ENCODE measurements at places on chromosomes 12 and 14. TPM values are rescaled to one million over a fixed set of nuclear protein-coding genes. Genes with fewer than 3 reads are reported as not detected.

- no peak for DNase-seq
These were observed 1.5 kb downstream of the CIPC start for GRCh38 chr14:77099425-77100167.

DNA sequence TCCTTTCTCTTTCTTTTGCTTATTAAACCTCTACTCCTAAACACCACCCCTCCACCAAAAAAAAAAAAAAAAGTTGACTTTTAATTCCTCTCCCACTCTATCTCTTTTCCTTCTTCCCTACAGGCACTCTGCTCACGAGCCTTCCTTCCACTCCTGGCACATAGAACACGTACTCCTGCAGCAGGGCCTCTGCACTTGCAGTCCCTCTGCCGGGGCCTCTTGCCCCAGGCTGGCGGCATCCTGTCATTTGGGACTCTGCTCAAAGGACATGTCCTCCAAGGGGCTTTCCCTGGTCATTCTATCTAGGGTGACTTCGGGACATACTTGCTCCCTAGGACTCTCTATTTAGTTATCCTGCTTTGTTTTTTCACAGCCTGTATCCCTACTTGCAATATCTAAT is 7.7 kb downstream of the FOS start:
- DNase-seq, result peak; percentile 70

- peak; percentile 45 for DNase-seq
These were observed 201.2 kb downstream of the FLRT2 start for GRCh38 chr14:85731186-85731585.

GRCh38 chr14:90828642-90829487 is 12.6 kb upstream of the TTC7B start:
- no peak for DNase-seq

DNA sequence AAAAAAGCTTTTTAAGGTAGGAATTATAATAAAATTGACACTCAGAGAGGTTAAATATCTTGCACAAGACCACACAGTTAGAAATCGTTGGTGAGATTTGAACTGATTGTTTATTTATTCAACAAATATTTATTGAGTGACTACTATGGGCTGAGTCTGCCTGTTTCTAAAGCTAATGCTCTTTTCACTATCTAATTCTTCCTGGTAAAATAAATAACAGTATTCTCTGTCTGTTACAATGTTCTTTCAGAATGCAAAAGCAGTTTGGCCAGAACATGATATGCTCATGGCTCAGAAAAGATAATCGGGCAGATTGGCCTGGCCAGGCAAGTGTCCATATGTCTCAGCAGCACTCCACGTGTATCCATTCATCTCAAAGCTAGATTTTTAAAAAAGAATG is 82.0 kb downstream of the BTG1 start:
- DNase-seq, result no peak

DNA sequence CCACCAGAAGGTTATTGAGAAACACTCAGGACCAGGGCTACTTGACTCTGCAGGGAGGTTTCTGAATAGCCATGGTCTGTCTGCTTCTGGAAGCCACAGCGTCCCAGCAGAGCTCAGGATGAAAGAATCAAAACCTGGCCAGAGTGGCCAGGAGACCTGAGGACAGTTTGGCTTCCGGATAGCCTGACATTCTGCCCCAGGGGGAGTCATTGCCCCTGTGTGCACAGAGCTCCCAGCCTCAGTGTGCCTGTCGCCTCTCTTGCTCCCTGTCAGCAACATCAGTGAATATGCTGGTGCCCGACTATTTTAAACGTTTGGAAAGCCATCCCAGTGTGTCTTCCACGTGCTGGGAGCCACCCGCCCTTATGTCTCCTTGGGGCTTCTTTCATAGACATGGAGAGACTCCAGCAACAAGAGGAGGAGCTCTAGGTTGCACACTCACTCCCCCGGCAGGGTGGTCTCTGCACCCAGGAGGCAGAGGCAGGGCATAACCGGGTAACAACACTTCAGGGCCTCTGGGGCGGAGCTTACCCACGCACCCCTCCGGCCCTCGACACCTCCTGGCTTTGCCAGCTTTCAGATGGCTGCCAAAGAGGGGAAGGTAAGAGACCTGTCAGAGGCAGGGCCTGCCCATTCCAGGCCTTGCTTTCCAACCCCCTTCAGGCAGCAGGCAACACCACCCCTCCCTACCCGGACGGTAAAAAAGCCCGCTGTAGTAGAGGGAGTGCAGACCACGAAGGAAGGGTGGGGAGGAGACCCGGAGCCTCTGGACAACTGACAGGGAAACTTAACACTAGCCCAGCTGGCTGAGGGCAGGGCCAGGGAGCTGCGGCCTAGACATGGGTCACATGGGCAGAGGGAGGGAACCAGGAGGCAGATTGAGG is 19.0 kb upstream of the SLC6A12 start:
- no peak for DNase-seq

DNA sequence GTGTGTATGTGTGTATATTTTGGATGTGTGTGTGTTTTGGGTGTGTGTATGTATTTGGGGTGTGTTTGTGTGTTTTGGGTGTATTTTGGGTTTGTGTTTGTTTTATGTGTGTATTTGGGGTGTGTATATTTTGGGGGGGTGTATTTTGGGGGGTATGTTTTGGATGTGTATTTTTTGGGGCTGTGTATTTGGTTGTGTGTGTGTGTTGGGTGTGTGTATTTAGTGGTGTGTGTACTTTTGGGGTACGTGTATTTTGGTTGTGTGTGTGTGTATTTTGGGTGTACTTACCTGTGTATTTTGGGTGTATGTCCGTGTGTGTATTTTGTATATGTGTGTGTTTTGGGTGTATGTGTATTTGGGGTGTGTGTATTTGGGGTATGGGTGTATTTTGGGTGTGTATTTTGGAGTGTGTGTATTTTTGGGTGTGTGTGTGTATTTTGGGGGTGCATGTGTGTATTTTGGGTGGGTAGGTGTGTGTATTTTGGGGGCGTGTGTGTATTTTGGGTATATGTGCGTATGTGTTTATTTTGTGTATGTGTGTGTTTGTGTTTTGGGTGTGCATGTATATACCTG is 16.7 kb upstream of the TCTN2 start:
- no peak for DNase-seq

GRCh38 chr12:61821381-61821780 is 438.8 kb upstream of the USP15 start:
- DNase-seq, result no peak

- DNase-seq, result no peak
These were observed 57.0 kb upstream of the CNTN1 start for GRCh38 chr12:40635141-40635731.

The ERP27 gene
- 0.24 TPM for total RNA-seq

The ALKBH2 gene
- 7.2 TPM for total RNA-seq

The TAS2R46 gene
- total RNA-seq, result not detected

The SLC25A47 gene
- not detected for total RNA-seq

The ACSM4 gene
- total RNA-seq, result not detected
